DMS79 (cell line): ENCODE measurements at places on chromosomes 11 and 22.

DNA sequence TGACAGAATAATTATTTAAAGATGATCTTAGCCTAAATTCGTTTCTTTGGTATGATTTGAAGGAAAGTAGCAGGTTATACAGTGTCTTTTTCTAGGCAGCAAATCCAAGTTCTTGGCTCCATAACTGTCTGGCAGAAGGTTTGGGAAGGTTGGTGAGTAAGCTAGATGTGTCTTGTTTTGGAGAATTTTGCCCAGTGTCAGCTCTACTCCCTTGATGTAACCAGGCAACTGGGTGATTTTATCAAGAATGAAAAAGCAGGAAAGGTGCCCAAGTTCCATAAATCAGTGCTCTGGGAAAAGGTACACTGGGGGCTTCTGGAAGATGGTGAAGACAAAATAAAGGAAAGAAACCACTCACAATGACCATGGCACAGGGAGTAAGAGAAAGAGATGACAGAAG is 71.5 kb upstream of the USP47 start:
- DNase-seq: no peak

DNA sequence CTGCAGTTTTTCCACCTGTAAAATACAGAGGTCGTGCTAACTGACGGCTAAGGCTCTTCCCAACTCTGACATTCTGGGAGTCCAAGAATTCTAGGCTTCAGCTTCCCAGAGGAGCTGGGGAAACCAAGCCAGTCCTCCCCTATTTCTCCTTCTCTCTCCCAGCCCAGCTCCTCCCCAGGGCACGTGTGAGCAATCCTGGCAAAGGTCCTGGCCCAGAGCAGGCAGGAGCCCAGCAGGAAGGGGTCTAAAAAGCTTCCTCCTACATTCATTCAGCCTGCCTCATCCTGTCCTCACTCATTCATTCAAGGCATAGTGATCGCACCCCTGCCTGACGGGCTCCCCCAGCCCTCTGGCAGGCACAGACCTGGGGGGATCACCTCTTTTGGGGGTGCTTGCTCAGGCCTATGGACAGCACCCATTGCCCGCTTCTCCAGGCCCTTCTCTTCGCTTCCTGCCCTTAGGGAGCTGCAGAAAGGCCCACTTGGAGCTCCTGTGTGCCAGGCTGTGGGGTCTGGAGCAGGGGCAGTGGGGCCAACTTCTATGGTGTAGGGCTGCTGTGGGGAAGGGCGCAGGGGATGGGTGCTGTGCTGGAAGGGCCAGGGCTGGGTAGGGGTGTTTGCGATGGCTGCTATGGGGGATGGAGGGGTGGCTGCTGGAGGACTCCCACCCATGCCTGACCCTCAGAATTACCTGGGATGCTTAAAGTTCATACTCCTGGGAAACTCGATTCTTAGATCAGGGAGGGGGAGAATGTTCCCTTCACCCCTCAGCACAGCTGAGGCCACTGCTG is 9.8 kb downstream of the KCNC1 start:
- no peak for DNase-seq

GRCh38 chr22:27780161-27780575 is 21.4 kb downstream of the MN1 start:
- DNase-seq: no peak

- DNase-seq: no peak
Observed at GRCh38 chr11:107956543-107956942, 28.3 kb downstream of the RAB39A start.

- DNase-seq: no peak
Observed at GRCh38 chr11:102462610-102463009, 10.0 kb upstream of the TMEM123 start.

- no peak for DNase-seq
Observed at GRCh38 chr11:110087812-110088534, 5.2 kb upstream of the ZC3H12C start.

GRCh38 chr11:134701564-134702165 is 289.6 kb upstream of the B3GAT1 start:
- peak; percentile 83 for DNase-seq

DNA sequence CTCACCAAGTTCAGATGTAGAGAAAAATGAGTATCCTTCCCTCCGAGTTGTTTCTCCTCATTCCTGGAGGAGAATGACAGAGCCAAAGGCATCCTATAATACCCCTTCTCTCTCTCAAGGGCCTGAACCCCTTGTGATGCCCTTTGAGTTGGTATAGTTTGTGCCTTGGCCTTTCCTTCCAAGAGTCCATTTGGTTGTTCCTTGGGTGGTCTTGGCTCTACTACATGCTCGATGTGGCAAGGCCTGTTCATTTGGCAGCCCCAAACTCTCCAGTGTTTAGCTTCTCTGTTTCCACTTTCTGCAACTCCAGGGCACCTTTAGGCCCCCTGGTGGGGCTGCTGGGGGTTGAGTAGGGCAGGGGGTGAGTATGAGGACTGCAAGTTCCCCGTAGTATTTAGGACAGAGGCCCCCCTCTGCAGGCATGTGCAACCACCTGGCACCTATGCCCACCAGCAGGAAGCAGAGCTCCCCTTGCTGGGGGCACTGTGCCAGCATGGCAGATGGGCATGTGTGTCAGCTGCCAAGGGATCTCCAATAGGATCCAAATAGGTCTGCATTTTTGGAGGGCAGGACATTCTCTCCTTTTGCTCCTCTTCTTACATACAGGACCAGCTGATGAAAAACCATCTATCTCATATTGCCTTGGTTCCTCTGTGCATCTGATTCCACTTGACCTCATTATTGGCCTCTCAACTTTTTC is 217.2 kb upstream of the CADM1 start:
- no peak for DNase-seq

DNA sequence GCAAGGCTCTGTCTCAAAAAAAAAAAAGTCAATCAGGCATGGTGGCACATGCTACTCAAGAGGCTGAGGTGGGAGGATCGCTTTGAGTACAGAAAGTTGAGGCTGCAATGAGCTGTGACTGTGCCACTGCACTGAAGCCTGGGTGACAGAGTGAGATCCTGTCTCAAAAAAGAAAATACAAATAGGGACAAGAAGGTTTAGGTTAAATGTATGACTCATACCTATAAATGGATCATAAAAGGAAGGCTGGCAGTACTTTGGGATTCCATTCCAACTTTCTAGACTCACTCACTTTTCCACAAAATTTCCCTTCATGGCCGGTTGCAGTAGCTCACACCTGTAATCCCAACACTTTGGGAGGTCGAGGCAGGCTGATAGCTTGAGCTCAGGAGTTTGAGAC is 25.6 kb upstream of the OSBP start:
- no peak for DNase-seq
